AG10803 (cell line): ENCODE measurements at places on chromosomes 11 and 22.
A peak's percentile ranks its signal among the peaks of the same experiment; 100 is the strongest.

GRCh38 chr22:49829044-49829853, 1.6 kb upstream of the BRD1 start:
- DNase-seq: no peak

DNA sequence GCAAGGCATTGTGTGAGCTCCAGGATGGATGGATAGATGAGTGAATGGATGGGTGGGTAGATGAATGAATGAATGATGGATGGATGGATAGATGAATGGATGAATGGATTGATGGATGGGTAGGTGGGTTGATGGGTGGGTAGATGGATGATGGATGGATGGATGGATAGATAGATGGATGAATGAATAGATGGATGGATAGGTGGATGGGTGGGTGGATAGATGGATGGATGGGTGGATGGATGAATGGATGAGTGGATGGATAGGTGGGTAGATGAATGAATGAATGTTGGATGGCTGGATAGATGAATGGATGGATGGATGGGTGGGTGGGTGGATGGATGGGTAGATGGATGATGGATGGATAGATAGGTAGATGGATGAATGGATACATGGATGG, 33.5 kb downstream of the DHCR7 start:
- DNase-seq: no peak

DNA sequence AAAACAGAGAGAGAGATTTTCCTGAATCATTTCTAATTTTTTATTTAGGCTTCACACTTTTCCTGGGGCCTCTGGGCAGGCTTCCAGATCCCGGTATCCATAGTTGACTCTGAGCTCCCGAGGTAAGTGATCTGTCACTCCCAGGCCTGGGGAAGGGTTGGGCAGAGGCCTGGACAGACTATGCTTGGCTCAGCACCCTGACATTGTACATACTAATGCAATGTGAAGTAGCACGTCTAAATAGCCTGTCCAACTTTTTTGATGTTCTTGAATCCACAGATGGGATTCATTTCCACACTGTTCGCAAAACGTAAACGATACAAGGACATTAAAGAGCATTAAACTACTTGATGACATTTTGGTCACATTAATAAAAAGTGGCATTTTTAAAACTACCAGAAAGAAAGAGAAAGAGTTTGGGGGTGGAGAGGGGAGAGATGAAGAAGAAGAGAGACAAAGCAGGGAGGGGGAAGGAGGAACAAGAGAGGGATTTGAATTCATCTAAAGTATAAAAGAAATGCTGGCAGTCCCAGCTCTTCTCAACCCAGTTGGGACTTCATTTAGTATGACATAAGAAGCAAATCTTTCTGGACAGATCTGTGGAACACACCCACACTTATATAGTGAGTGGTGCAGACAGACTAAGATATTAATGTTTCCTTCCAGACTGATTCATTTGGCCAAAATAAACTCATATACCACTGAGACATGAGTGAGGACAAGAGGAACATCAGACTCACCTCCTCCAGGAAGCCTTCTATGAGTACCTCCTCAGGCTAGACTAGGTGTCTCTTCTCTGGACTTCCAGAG, 514.2 kb downstream of the SOX6 start:
- DNase-seq: no peak

DNA sequence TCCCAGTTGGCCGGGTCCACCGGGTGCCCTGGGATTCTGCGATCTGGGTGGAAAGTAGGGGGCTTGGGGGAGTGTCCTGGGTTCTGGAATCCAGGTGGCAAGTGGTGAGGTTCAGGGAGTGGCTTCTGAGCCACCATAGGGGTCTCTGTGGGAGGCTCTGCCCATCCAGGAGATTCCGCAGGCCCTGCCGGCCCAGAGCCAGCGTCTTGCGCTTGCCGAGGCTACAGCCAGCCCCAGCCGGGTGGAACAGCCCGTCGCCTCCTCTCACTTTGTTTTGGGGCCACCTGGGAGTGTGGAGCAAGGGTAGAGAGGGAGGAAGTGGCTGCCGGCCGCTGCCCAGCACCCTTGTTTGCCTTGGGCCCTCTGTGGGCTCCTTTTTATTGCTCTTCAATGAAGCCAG, 60.6 kb upstream of the PPP6R3 start:
- no peak for DNase-seq

GRCh38 chr22:47575291-47575690, 812.8 kb downstream of the TBC1D22A start:
- DNase-seq: no peak

GRCh38 chr11:84865791-84866535, 761.2 kb downstream of the DLG2 start:
- DNase-seq: peak; percentile 21

DNA sequence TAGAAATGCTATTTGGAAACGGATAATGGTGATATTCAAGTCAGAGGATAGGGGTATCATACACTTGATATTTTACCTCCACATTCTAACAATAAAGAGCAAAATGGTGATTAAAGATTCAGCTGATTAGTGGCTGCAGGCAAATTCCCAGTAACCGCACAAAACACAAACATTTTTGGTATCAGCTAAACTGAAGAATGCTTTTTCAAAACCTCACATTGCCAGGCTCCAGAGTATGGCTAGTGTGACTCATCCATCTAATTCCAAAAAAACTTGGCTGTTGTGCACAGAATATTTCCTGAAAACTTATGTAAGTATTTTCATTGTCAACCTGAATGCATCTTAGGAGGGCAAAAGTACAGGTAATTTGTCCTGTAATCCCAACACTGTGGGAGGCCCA, 10.9 kb downstream of the SRPRA start:
- peak; percentile 64 for DNase-seq

- peak; percentile 71 for DNase-seq
Observed at GRCh38 chr11:78595436-78596130, 20.9 kb upstream of the NARS2 start.

- no peak for DNase-seq
Observed at GRCh38 chr22:32395107-32395506, 16.9 kb downstream of the RTCB start.

GRCh38 chr11:62933285-62933684, 12.1 kb upstream of the CHRM1 start:
- no peak for DNase-seq

- DNase-seq: peak; percentile 54
Observed at GRCh38 chr11:57597916-57598830, 688 bp downstream of the SERPING1 start.

- DNase-seq: peak; percentile 100
Observed at GRCh38 chr11:125263268-125263790, 98.8 kb downstream of the PKNOX2 start.

DNA sequence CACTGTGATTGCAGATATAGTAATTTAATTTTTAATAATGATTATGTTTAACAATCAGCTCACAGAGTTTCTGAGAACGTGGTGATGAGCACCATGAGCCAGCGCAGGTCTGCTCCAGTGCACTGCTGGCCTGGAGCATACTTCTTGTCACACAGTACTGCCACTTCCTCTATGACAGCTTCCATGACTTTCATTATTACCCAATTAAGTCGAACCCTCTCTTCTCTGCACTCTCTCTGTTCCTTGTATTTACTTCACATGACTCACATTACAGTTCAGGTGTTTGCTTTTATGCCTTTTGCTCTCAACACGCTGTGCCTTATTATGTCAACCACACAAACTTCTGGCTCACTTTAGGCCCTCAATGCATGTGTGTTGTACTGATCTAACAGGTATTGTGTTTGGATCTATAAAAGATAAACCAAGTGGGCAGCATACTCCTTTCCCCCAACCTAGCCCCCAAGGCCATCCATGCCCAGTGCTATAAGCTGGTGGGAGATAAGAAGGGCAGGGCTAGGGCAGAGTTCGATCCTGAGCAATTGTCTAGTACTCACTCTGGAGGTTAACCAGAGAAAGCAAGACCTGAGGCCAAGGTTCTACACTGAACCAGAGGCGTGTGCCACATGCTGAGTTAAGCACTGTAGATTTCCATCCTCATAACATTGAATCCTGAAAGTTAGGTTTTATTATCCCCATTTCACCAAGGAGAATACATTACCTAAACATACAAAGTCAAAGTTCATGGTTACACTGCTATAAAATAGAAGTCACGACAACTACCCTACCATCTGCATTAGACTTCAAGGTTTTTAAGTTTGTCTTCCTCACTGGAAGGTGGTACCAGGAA, 356.5 kb downstream of the INSC start:
- DNase-seq: no peak

DNA sequence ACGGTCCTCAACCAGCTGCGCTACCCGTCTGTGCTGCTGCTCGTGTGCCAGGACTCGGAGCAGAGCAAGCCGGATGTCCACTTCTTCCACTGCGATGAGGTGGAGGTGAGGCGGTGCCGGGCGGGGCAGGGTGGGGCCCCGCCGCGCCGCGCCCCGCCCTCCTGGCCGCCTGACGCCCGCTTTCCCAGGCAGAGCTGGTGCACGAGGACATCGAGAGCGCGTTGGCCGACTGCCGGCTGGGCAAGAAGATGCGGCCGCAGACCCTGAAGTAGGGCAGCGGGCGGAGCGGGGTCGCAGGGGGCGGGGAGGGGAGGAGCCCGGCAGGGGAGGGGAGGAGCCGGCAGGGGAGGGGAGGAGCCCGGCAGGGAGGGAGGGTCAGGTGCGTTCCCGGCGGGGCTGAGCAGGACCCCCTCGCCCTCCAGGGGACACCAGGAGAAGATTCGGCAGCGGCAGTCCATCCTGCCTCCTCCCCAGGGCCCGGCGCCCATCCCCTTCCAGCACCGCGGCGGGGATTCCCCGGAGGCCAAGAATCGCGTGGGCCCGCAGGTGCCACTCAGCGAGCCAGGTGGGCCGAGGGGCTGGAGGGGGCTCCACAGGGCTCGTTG, 14.7 kb downstream of the EPS8L2 start:
- no peak for DNase-seq

GRCh38 chr22:20062766-20063083, 17.3 kb upstream of the DGCR8 start:
- DNase-seq: peak; percentile 9

DNA sequence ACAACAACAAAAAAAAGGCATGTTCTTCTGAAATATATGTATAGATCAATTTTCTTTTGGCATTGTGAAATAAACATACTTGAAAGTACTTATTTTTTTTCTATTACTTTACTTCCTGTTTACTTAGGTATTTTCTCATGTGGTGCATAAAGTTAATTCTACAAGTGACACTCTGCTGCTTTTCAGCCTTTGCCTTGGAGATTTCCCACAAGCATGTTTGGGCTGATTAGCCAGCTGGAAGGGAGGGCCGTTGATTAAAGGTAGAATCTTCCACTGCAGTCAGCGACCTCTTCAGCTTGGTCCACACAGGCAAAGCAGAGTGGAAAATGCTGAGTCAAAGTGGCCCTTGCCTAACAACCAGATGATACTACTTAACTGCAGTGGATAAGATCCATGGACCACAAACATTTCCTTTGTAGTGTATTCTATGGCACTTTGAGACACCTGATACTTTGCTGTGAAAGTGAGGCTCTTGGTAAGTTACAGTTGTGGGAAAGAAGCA, 176.0 kb downstream of the ARHGAP42 start:
- peak; percentile 93 for DNase-seq

GRCh38 chr11:44226490-44226889, 83.4 kb downstream of the ALX4 start:
- DNase-seq: no peak

GRCh38 chr11:59222464-59223060, 9.8 kb upstream of the MPEG1 start:
- DNase-seq: no peak

DNA sequence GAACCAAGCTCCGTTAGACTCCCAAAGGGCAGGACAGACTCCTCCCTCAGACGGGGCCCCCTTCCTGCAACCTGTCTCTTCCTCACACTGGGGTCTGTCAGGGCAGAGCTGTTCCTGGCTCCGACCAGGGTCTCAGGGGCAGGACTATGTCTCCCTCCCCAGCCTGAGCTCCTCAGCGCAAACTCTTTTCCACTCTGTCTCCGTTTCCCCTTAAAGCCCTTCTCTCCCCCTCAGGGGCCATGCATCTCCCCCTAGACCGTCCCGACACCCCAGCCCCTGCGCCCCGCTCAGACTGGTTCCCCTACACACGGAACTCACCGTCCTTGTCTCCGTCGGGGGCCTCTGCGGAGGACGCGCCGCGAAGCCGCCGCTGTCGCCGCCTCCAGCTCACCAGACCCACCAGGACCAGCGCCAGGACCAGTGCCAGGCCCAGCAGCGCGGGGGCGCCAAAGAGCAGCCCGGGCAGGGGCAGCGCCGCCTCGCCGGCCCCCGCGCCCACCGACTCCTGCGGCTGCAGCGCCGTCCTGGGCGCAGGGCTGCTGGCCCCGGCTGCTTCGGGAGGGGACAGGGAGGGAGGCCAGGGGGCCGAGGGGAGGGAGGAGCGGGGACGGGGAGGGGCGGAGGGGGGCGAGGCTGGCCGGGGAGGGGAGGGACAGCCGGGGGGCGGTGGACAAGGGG, 684 bp downstream of the TNFRSF13C start:
- peak; percentile 24 for DNase-seq

GRCh38 chr11:131907371-131907770, 537.0 kb downstream of the NTM start:
- DNase-seq: no peak

DNA sequence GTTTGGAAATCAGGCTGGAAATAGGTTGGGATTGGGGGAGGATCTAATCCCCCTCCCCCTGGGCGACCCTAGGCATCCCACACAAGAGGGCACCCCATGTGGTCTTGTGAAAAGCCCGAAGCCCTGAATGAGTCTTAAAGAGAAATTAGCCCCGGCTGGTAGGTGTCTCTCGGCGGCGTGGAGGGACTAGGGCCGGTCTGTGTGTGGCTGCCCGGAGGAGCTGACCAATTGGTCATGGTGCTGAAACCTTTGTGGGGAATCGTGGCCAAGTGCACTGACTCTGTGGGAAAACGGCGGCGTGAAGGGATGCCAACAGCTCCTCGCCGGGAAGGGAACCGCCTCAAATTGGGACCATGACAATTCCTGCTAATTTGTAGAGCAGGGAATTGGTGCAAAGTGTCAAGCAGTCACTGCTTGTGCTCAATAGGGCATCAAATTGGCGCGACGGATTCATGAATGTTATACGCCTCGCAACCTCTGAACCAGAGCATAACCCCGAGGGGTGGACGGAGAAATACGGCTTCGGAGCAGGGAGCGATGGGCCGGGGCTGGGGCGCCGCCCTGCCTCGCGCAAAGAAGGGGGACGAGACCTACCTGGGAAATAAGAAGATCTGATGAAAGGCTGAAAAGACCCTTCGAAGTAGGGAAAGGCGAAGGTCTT, 1.5 kb downstream of the DBX1 start:
- peak; percentile 53 for DNase-seq

- DNase-seq: no peak
Observed at GRCh38 chr22:30296833-30297232, 7.5 kb upstream of the CASTOR1 start.
